DMS53 (cell line): ENCODE measurements at places on chromosomes 3 and 15.
A peak's percentile ranks its signal among the peaks of the same experiment; 100 is the strongest.

GRCh38 chr3:2180634-2181033, 82.0 kb downstream of the CNTN4 start:
- no peak for DNase-seq

DNA sequence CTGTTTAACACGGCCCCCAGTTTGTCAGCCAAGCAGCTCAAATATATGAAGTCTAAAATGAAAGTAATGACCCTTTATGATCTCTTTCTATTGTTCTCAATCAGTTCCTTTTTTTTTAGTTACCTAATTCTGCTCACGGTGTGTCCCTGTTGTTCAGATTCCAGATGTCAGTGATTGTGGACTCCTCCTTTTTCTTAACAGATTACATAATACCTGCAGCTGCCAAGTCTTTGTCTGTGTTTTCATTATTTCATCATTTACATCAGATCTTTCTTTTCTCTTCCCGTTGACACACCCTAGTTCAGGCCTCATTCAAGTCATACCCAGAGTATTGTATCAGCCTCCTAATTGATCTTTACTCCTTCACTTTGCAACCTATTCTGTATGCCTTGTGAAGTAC, 56.1 kb upstream of the SKIL start:
- no peak for DNase-seq

- DNase-seq, result no peak
Measured at GRCh38 chr3:124059580-124059979, 67.7 kb upstream of the ROPN1 start.

GRCh38 chr3:38549957-38550840, 54.1 kb downstream of the EXOG start:
- DNase-seq, result no peak

- DNase-seq, result no peak
Measured at GRCh38 chr15:55685286-55685685, 57.7 kb downstream of the PRTG start.

DNA sequence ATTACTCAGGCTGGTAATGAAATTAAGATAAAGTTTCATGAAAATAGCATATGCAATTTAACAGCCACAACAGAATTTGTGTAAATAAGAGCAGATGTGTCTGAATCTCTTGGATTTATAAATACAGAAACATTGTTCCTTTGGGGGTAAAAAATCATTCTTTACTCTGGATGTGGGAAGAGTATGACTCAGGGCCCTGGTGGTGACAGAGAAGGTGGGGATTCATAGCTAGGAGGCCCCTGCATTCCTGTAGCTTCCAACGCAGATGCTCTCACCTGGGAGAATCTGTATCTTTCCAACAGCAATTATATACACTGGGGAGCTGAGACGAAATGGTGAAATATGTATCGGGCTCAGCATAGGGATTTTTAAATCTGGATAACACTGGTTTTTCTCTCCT, 167.6 kb upstream of the CADPS start:
- DNase-seq, result no peak

- no peak for DNase-seq
Measured at GRCh38 chr15:89806559-89807550, 7.8 kb downstream of the ANPEP start.

GRCh38 chr3:53525765-53526703, 31.6 kb downstream of the CACNA1D start:
- no peak for DNase-seq

DNA sequence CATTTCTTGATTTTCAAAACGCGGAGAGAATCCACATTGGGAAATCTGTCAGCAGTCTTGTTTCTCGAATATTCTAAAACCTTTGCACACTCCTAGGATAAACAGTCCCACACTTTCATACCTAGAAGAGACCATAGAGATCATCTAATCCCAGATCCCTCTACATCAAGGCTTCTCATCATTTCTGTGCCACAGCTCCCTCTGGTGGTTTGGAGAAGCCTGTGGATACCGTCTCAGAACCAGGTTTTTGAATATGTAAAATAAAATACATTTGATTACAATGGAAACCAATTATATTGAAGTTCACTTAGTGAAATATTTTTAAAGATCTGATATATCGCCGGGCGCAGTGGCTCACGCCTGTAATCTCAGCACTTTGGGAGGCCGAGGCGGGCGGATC, 211.9 kb upstream of the GOLGA6L4 start:
- peak; percentile 60 for DNase-seq

DNA sequence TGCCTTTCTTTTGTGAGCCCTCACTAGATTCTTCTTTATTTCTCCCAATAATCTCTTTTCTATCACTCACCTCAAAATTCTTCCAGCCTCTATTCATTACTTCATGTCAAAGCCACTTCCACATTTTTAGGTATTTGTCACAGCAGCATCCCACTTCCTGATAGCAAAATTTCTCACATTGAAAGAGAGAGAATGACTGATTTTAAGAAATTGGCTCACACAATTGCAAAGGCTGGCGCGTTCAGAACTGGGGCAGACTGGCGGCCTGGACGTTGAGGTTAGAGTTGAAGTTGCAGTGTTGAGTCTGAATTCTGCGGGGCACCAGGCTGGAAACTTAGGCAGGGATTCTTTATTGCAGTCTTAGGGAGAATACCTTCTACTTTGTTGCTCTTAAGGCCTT, 117.9 kb downstream of the LRRC28 start:
- no peak for DNase-seq

GRCh38 chr3:140092848-140093536, 158.0 kb downstream of the CLSTN2 start:
- DNase-seq, result peak; percentile 8

GRCh38 chr3:182104881-182105280, 393.2 kb downstream of the SOX2 start:
- no peak for DNase-seq

DNA sequence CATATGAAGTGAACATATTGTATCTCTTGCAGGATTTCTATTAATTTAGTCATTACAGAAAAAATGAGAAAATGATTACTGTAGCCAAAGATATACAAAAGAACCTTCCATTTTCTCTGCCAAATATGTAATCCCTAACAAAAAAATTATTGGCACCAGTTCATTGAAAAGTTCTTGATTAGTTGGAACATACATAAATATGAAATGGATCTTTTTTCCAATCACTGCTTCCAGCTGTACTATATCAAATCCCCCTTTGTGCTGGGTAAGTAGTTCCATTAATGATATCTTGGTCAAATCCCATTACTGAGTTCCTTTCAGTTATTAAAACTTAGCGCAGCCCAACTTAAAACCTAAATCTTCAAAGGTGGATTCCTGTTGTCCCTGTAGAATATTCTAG, 263.8 kb downstream of the SLC9A9 start:
- DNase-seq, result no peak

GRCh38 chr15:31230630-31231485, 95.8 kb upstream of the KLF13 start:
- no peak for DNase-seq

GRCh38 chr15:99719096-99719541, 14.1 kb downstream of the LYSMD4 start:
- no peak for DNase-seq

- no peak for DNase-seq
Measured at GRCh38 chr15:20352241-20353200, 189.1 kb downstream of the GOLGA6L6 start.

DNA sequence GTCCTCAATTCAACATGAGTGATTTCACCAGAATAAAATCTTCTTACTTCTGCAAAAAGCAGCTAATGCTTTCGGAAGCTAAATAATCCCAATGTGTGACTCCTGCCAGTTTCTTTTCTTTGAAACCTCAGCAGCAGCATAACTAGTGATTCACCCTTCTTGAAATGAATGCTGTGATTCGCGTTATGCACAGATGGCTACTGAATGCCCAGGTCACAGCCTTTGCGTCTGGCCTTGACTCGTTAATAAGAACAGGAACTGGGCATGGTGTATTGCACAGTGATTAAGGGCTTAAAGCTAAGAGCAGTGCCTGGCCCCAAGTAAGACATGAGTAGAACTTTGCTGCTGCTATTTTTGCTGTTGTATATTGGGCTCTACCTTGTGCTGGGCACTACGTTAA, 19.0 kb downstream of the CGNL1 start:
- peak; percentile 11 for DNase-seq

- DNase-seq, result peak; percentile 71
Measured at GRCh38 chr15:26889298-26889898, 22.5 kb downstream of the GABRA5 start.

- peak; percentile 48 for DNase-seq
Measured at GRCh38 chr15:40307421-40308211, at the start of gene PLCB2. Gene PLCB2 (minus strand): TSS chr15:40307935. CDS start chr15:40307672, 263 bp downstream.

DNA sequence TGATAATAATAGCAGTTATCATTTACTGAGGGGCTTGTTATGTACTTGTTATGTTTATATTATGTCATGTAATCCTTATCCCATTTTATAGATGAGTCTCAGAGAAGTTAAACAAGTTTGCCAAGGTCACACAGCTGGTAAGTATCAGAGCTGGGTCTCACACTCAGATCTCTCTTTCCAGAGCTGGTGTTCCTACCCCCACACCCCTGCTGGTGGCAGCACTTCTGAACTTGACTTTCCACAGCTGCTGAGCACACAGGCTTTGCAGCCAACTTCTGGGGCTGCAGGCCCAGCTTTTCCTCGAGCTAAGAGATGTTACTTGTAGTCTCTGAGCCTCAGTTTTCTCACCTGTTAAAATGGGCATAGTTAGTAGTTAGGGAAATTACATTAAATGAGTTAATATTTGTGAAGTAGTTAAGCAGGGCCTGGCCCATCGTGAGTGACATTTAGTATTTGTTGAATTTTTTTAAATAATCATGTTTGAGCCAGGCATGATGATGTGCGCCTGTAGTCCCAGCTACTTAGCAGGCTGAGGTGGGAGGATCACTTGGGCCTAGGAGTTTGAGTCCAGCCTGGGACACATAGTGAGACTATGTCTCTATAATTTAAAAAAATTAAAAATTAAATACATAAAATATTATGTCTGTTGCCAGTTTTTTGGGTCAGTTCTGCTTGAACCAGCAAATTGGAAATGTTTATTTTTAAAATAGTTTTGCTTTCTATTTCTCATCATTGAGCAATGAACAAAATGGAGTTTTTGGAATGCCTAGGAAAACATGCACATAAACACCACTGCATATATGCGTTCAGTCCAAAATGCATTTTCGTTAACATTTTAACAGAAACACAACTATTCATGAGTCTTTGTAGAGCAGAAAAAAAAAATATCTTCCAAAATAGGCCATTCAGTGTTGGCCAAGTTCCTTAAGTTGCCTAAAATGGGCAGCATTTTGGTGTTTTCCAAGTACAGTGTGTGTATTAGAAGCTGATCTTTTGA, 87.3 kb downstream of the SMAD6 start:
- DNase-seq, result peak; percentile 41

DNA sequence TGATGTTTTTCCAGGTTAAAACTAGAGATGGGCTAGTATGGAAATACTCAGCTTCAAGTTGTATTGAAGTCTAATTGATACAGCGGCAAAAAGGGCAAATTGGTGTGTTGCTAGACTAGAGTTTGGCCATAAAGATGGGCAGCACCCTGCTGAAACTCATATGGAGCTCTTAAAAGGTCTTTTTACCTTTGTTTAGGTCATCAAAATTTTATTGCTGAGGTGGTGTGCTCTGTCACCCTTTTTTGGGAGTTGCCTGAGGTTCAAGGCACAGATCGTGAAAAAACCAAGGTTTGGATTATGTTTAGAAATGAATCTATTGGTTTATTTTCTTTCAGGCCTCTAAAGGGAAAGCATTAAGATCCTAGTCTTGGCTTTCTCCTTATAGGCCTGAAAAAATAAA, 38.2 kb downstream of the VPS8 start:
- no peak for DNase-seq

DNA sequence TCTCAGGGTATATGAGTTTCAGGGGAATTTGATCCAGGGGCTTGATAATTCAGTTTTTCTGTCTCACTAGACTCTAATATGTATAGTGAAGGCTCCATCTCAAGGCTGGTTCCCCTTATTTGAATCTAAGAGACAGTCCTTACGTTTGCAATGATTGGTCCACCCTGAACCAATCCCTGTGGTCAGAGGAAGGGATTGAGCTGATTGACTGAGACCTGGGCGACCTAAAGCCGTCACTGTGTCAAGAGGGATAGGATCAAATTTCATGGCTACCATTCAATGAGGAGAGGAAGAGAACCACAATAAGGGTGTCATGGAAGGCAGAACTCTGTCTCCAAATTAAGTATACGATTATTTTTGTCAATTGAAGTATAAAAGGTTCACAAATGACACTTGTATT, 16.3 kb downstream of the NUDT16 start:
- DNase-seq, result peak; percentile 2

DNA sequence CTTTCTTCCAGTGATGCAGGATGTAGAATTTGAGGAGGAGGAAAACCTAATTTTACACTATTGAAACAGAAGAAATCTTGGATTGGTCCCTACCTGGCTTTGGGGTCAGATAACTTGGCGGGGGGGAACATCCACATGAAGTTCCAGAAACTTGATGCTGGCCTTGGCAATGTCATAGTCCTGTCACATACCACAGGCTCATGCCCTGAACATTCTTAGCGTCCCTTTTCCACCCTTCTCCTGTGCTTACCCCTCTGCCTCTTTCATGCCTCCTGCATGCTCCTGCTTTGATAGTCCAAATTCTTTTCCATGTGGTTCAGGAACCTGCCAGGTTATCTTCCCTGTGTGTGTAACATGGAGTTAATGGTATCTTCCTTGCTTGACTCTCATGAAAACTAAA, 110.6 kb downstream of the UNC13C start:
- no peak for DNase-seq

GRCh38 chr3:134694466-134694865, 43.6 kb upstream of the KY start:
- DNase-seq, result no peak

GRCh38 chr15:68205558-68205944, 419 bp upstream of the CALML4 start:
- no peak for DNase-seq

- DNase-seq, result peak; percentile 1
Measured at GRCh38 chr3:65245133-65246063, 557.6 kb upstream of the ADAMTS9 start.

- DNase-seq, result no peak
Measured at GRCh38 chr3:169581633-169582032, 81.9 kb downstream of the MECOM start.

GRCh38 chr15:74442604-74443003, 8.8 kb upstream of the SEMA7A start:
- DNase-seq, result no peak

DNA sequence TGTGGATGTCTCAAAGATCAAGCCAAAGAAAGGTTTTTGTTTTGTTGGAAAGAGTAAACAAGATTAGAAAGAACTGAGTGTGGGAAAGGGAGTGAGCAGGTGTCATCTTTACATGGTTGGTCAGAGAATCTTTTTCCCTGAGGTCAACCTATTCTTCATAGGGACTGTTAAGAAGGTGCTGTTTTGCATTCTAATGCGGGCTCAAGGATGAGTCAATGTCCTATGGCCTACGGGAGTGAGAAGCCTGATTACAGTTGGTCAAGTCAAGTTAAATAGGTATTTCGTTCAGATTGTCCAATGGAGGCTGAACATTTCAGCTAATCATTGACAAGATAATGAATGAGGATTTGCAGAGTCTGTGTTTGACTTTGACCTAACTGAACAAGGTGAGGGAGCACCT, 491.2 kb upstream of the PDZRN3 start:
- DNase-seq, result peak; percentile 2

GRCh38 chr3:71692139-71692538, 33.1 kb downstream of the EIF4E3 start:
- no peak for DNase-seq
